ENCODE measurements at places on chromosomes 12 and 14.

GRCh38 chr12:106358396-106359241, 1.1 kb downstream of the POLR3B start:
- no peak for DNase-seq

DNA sequence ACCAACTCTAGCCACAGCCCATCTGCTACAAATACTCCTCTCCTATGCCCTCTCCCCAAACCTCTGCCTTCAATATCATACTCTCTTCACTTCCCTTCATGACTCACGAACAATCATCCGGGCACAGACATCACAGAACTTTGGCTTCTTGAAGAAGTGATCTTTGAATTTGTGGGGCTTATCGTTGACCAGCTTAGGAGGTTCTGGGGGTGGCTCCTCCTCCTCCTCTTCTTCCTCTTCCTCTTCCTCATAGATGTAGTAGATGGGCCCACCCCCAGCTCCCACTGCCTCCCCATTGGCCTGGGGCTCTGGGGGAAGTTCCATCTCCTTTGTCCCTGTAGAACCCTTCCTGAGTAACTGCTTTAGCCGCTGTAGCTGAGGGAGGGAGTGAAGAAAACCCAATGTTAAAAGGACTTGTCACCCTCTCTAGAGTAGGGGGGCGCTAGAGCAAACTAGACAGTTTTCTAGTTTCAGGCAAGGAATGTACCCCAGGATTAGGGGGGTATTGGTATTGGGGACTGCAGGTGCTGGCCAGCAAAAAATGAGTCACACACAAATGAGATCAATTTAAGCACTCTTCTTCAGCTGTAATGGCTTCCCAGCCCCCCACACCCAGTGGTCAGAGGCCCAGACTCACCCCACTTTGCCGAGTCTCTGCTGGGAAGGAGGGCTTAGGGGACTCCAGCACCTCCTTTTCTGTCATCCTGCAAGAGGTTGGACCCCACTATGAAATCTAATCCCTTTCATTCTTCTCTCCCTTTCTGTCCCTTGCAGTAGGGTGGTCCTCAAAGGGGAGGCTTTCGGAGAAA, 1.8 kb downstream of the STAC3 start:
- DNase-seq: no peak

- no peak for DNase-seq
These were observed 131.8 kb upstream of the EEA1 start for GRCh38 chr12:93060666-93061472.

DNA sequence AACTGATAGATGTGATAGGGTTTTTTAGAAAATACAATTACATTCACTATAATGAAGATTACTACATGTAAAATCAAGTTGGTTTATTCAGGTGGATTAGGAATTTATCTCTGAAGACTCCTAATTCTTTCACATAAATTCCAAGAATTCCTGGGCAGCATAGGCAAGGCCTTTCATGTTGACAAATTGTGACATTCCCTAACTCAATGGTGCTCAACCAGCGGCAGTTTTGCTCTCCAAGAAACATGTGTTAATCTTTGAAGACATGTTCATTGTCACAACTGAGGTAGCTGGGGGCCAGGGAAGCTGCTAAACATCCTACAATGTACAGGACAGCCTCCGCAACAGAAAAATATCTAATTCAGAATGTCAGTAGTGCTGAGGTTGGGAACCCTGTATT, 46.3 kb downstream of the PTPRQ start:
- no peak for DNase-seq

- peak; percentile 50 for DNase-seq
These were observed 235.7 kb upstream of the PWP1 start for GRCh38 chr12:107449891-107450290.

GRCh38 chr14:92898566-92899131, 24.3 kb upstream of the CHGA start:
- DNase-seq: no peak

GRCh38 chr14:44369401-44370123, 137.5 kb downstream of the FSCB start:
- peak; percentile 60 for DNase-seq

All from PC-3 (cell line).